IMR-90 (cell line): ENCODE measurements at places on chromosomes 11 and 22. TPM values are rescaled to one million over a fixed set of nuclear protein-coding genes. Genes with fewer than 3 reads are reported as not detected.
A peak's percentile ranks its signal among the peaks of the same experiment; 100 is the strongest.

The GNAZ gene
- total RNA-seq: 1.9 and 2.5 TPM in 2 replicates

The RASD2 gene
- total RNA-seq: under 0.01 TPM in 2 replicates

DNA sequence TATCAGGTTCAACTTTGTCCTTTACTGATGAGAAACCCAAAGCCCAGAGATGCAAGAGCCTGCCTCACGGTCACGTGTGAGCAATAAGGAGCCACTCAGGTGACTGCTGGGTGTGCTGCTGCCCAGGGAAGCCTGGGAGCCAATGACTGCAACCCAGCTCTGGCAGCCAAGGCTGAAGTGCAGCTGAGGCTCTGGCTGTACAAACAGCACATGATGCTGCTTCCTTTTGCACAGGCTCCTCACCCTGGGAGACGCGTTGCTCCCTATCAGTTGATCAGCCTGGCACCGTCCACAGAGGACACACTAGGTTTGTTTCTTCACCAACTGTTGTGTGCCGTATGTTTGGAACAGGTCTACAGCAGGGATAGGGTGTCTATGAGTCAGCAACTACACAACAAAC lies 168.7 kb downstream of the EFCAB6 start:
- peaks cover 1% of the 10 kb centered on the region; the same call in 1 of the 2 replicates for H3K27me3 ChIP-seq
- no peak overlapping the region for H3K4me3 ChIP-seq
- DNase-seq: no peak
- H3K4me1 ChIP-seq: no peaks in the 10 kb centered on the region
- H3K27ac ChIP-seq: no peak overlapping the region

- no peaks in the 10 kb centered on the region for H3K36me3 ChIP-seq
- H3K27ac ChIP-seq: no peak overlapping the region
- no peaks in the 10 kb centered on the region for H3K27me3 ChIP-seq
- no peak overlapping the region for H3K4me3 ChIP-seq
Measured at GRCh38 chr11:69327741-69328191, 33.8 kb downstream of the MYEOV start.

DNA sequence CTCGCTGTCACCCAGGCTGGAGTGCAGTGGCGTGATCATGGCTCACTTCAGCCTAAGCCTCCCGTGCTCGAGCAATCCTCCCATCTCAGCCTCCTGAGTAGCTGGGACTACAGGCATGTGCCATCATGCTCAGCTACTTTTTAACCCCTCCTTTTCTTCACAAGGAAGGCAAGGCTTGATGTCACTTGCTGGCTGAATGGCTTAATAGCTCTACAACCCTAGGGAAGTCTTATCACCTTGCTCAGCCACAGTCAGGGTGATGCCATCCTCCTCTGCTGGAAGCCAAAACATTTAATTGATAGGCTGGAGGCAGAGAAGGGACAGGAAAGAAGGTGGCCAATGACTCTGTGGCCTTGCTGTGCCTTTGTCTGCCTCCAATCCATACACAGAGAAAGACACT lies 131.9 kb downstream of the MED15 start:
- no peak overlapping the region for H3K4me3 ChIP-seq
- no peak for DNase-seq
- no peak overlapping the region for H3K27ac ChIP-seq
- peaks cover 54% of the 10 kb centered on the region for H3K27me3 ChIP-seq
- H3K4me1 ChIP-seq: no peaks in the 10 kb centered on the region

GRCh38 chr11:61893981-61894380 lies 2.6 kb upstream of the FADS3 start:
- H3K27me3 ChIP-seq: no peaks in the 10 kb centered on the region
- peak; percentile 94 for DNase-seq
- peaks cover 12% of the 10 kb centered on the region for H3K4me1 ChIP-seq
- peak overlapping the region; percentile 69; the same call in 1 of the 2 replicates for H3K27ac ChIP-seq

DNA sequence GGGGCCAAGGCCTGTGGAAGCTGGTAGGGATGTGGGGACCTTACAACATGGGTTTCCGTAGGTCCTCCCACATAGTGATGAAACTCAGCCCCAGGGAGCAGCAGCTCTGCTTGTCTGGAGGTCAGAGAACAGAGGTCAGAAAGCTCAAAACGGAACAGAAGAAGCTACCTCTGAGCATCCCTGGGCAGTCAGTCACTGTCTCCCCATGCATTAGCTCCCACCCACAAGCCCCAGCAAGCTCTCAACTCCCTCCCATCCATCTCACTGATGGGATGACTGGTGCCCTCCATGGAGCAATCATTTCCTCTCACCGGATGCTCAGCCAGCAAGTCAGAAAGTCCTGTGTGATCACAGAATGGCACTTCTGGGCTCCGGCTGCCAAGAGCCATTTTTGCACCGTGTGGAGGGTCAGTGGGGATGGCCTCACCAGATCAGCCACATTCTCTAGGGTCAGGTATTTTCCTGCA lies 1.9 kb downstream of the TPP1 start:
- no peak for DNase-seq
- H3K36me3 ChIP-seq: peaks cover 24% of the 10 kb centered on the region; the same call in 1 of the 2 replicates
- H3K27me3 ChIP-seq: no peaks in the 10 kb centered on the region
- peaks cover 9% of the 10 kb centered on the region for H3K4me1 ChIP-seq
- peak overlapping the region; percentile 30 for H3K27ac ChIP-seq
